ENCODE measurements at places on chromosomes 5 and 9.

GRCh38 chr9:96567203-96567700 is 52.4 kb downstream of the CDC14B start:
- H3K4me1 ChIP-seq: peaks cover 13% of the 10 kb centered on the region
- H3K27me3 ChIP-seq: peaks cover 14% of the 10 kb centered on the region
- no peak overlapping the region for H3K27ac ChIP-seq
- no peak for DNase-seq
- no peaks in the 10 kb centered on the region for H3K36me3 ChIP-seq
- peak overlapping the region; percentile 48 for H3K4me3 ChIP-seq

GRCh38 chr5:109947667-109948066 is 257.9 kb downstream of the MAN2A1 start:
- H3K27me3 ChIP-seq: no peaks in the 10 kb centered on the region
- no peaks in the 10 kb centered on the region for H3K4me1 ChIP-seq
- H3K27ac ChIP-seq: no peak overlapping the region

- peaks cover 42% of the 10 kb centered on the region for H3K27me3 ChIP-seq
- DNase-seq: no peak
- H3K4me3 ChIP-seq: no peak overlapping the region
- H3K4me1 ChIP-seq: peaks cover 11% of the 10 kb centered on the region
Observed at GRCh38 chr5:90562341-90562740, 3.7 kb downstream of the ADGRV1 start.

DNA sequence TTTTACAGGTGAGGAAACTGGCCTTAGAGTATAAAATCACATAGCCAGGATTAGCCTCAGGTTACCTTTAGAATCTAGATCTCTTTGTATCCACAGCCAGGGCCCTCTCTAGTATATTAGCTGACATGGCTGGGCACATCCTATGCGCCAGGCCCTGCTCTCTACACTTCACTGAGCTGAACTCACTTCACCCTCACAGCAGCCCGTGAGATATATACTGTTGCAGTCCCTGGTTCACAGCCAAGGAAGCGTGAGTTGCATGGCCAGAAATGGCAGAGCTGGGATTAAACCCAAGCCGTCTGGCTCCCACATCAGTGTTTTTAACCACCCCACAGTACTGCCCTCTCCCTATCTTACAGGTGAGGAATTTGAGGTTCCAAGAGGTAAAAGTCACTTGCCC is 58.4 kb downstream of the DAB2IP start:
- no peak overlapping the region for H3K27ac ChIP-seq
- no peaks in the 10 kb centered on the region for H3K4me1 ChIP-seq
- peaks cover 8% of the 10 kb centered on the region for H3K27me3 ChIP-seq
- H3K4me3 ChIP-seq: no peak overlapping the region

- no peaks in the 10 kb centered on the region for H3K36me3 ChIP-seq
- no peaks in the 10 kb centered on the region for H3K4me1 ChIP-seq
- no peaks in the 10 kb centered on the region for H3K27me3 ChIP-seq
- H3K4me3 ChIP-seq: no peak overlapping the region
Observed at GRCh38 chr5:27708534-27708933, 670.1 kb upstream of the CDH9 start.
